Amniotic stem cell (primary cell): ENCODE measurements at places on chromosomes 4 and X.

GRCh38 chrX:135434258-135435138 lies 12.8 kb downstream of the SMIM10L2A start:
- DNase-seq, result no peak

- DNase-seq, result no peak
Measured at GRCh38 chrX:130715299-130715698, 187.7 kb downstream of the ENOX2 start.

DNA sequence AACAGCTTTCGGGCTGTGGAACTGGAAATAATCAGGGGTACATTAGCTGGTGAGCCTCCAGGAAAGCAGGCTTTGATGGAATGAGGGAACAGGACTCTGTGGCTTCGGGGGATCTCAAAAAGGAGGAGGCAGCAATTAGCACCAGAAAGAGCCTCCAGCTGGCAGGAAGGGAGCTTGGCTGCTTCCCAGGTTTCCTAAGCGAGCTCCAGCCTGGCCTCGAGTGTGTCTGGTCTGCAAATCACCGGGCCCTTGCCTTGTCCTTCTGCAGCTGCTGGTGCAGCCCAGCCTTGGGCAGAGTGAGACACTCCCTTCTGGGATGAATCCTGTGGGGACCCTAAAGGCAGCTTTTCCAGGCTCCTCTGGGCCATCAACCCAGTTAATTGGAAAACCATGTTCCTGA lies 10.7 kb upstream of the PDHA1 start:
- no peak for DNase-seq

- no peak for DNase-seq
Measured at GRCh38 chr4:656436-657337, 17.4 kb downstream of the ATP5ME start.

DNA sequence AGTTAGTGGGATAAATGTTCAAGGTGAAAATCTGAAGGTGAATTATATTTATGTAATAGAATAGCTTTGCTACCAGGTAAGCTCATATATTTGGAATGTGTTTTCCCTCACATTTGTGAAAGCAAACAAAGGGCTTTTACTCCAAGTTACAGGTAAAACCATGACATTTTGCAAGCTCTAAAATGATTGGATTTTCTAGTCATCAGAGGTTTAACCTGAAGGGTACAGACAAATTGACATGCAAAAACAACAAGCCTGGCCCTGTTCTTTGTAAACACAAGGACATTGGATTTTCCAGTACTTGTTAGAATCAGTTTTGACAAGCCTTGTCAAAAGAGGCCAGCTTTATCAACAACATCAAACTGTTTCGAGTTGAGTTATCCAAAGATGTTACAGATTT lies 51.7 kb downstream of the ZFX start:
- no peak for DNase-seq

DNA sequence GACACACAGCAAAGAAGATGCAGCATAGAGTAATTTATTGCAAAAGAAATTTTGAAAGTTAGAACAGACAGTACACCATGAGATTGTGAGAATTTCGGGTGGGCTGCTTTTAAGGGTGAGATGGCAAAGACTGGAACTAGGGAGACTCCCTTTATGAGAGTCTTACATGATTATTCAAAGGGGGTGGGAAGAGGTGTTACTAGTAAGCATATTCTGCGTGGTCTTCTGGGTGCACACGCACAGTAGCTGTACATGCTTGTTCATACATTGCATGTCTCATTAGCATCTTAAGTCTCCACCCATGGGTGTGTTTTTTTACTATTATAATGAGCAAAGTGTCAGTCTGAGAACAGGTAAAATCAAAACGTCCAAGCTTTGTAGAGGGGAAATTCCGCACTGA lies 49.4 kb upstream of the USP38 start:
- no peak for DNase-seq

DNA sequence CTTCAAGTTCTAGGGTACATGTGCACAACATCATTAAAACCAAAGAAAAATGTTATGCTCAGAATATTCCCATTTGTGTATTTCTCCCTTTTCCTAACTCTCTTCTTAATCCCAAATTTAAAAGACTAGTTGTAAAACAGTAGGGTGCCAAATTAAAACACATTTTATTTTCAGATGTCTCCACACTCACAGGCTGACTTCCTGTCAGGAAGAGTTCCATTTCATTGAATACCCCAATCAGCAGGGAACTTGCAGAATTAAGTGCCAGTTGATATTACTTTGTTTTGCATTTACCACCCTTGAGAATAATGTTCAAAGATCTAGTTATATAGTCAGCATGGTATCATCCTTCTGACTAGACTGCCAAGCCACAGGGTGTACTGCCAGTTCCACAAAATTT lies 207.9 kb downstream of the MAB21L2 start:
- no peak for DNase-seq

DNA sequence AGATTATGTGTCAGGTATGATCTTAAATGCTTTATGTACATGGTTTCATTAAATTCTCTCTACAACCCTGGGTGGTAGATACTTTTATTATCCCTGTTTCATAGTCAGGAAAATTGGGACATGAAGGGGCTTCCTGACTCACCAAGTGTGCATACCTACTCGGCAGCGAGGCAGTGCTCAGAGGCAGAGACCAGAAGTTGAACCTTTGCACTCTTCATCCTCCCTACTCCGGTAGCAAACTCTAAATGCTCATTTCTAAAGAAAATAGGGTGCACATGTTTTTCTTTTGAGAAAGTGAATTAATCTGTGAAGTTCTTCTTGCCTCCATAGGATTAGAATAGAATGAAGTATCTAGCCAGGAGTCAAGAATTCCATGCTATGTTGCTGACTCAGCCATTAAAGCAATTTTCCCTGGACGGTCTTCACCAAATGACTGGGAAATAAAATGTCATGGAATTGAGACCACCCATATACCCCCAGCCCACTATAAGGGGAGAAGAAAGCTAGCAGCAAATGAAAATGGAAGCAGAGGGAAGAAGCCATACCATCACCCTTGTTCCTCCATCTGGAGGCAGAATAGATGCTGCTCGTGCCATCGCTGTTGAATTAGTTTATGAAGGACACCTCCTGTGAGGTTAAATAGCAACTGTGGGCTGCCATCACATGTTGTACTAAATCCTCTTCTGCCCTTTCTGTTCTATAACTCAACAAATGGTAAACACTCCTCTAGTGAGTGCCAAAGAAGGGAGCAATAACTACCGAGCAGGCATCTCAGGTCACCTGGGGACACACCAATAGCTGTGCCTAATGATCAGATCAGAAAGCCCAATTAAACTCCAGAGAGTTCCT lies 355.4 kb downstream of the CAMK2D start:
- no peak for DNase-seq

DNA sequence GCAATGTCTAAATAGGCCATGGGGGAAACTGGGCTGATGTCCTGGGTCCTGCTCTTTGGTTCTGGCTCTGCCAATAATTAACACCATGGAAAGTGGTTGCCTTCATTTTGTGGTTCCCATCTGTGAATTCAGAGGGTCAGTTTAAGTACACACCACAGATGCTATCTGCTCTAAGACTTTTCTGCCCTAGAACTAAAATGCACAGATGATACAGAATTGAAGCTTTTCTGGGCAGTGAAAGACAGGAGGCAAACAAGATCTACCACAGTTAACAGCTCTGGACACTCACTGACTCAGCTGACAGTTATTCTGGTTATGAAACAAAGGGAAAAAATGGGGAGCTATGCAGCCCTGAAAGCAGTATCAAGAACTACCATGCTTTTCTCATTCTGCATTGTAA lies 37.3 kb downstream of the APBB2 start:
- DNase-seq, result peak; percentile 36
